ENCODE measurements at places on chromosomes 6 and 20.

- DNase-seq: no peak
Measured at GRCh38 chr6:48733581-48733980, 622.6 kb upstream of the PTCHD4 start.

DNA sequence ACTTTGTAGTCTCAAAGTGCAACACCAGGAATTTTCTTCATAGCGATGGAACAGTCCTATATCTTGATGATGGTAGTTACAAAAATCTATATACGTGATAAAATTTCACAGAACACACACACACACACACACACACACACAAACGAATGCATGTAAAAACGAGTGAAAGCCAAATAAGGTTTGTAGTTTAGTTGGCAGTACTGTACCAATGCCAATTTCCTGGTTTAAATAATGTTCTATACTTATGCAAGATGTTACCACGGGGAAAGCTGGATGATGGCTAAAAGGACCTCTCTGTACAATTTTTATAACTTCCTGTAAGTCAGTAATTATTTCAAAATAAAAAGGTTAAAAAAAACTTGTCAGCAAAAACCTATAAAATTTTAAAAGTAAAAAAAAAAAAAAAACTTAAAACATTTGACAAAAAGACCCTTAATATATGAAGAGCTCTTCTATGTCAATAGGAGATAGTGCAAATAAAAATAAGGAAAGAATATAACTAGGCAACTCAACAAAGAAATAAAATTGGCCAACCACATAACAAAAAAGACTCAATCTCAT is 37.6 kb downstream of the PDSS2 start:
- DNase-seq: no peak

DNA sequence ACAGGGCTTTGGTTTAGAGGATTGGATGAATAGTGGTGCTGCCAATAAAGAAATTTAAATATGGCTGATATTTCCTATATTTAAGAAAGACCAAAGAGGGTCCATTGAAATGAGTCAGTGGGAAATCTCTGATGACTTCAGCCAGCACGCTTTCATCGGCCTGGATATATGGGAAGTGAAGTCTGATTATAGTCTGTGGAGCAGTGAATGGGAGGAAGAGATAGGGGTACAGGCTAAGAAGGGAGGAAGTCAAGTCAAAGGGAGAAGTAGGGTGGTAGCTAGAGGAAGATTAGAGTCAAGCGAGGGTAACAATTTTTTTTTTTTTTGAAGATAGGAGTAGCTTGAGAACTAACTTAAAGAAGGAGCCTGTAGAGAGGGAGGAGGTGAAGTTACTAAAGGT is 22.7 kb downstream of the SLC16A10 start:
- peak; percentile 24 for DNase-seq

- DNase-seq: no peak
Measured at GRCh38 chr6:14671261-14671681, 553.7 kb downstream of the CD83 start.

GRCh38 chr6:109471105-109471810 is 11.8 kb downstream of the ZBTB24 start:
- DNase-seq: no peak

- DNase-seq: no peak
Measured at GRCh38 chr6:115582386-115582785, 478.3 kb downstream of the FRK start.

GRCh38 chr6:147604373-147604772 is 95.9 kb downstream of the SAMD5 start:
- no peak for DNase-seq

- no peak for DNase-seq
Measured at GRCh38 chr20:38055294-38055693, 21.7 kb downstream of the RPRD1B start.

GRCh38 chr6:15090145-15090579 is 155.7 kb upstream of the JARID2 start:
- no peak for DNase-seq

GRCh38 chr20:19327401-19327800 is 115.0 kb downstream of the SLC24A3 start:
- no peak for DNase-seq

- DNase-seq: no peak
Measured at GRCh38 chr20:40080041-40080652, 608.9 kb downstream of the MAFB start.

DNA sequence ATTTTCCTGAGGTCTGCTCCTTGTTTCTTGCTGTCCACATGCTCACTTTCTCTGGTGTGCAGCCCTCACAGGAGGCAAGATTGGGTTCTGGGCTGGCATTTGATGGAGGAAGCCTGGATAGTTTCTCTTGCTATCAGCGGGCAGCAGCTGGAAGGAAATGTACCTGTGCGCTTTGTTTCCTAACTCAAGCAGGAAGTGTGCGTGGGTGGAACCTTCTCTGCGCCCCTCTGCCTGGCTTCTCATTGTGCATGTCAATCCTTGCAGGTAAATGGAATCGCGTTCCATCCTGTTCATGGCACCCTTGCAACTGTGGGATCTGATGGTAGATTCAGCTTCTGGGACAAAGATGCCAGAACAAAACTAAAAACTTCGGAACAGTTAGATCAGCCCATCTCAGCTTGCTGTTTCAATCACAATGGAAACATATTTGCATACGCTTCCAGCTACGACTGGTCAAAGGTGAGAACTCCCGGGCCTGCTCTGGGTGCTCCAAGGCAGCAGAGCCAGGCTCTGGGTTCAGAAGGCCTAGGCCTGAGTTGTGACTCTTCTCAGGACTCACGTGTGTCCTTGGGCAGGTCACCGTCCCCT is 16.8 kb upstream of the RBM38 start:
- DNase-seq: no peak

DNA sequence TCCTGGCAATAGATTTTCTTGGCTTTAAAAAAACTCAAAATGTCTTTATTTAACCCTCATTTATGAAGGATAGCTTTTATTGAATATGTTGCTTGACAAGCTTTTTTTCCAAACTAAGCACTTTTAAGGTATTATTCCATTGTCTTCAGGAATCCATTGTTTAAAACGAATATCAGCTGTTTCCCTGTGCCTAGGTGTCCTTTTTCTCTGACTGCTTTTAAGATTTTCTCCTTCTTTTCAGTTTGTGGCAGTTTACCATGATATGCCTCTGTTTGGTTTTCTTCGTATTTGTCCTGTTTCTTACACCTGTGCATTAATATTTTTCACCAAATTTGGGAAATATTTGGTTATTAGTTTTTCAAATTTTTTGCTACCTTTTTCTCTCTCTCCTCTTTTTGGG is 68.4 kb downstream of the YTHDF1 start:
- no peak for DNase-seq

DNA sequence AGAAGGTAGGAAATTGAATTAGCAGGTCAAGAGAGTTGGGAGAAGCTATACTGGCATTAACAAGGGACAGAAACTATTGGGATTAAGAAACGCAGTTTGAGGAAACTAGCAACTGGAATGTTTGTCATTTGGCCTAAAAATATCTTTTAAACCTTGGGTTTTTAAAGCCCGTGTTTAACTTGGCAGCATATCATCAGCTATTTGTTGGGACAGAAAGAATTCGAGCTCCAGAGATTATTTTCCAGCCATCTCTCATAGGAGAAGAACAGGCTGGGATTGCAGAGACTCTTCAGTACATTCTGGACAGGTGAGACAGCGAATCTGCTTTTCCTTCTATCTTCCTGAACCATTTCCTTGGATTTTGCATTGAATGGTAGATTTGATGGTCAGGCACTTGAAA is 17.8 kb downstream of the ACTR5 start:
- DNase-seq: no peak

DNA sequence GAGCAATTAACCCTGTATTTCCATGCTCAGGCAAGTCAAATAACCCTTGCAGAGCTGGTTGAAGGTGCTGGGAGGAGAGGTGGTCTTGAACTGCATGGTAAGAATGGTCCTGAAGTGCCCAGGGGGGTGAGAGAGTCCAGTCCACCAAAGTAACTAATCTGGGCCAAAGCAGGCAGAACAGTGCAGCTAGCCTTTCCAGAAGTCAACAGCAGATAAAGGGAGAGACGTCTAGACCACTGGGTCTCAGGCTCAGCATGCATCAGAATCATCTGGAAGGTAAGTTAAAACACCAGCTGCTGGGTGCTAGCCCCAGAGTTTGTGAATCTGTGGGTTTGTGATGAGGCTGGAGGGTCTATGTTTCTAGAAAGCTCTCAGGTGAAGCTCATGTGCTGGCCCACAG is 232.3 kb upstream of the ECI2 start:
- DNase-seq: no peak

DNA sequence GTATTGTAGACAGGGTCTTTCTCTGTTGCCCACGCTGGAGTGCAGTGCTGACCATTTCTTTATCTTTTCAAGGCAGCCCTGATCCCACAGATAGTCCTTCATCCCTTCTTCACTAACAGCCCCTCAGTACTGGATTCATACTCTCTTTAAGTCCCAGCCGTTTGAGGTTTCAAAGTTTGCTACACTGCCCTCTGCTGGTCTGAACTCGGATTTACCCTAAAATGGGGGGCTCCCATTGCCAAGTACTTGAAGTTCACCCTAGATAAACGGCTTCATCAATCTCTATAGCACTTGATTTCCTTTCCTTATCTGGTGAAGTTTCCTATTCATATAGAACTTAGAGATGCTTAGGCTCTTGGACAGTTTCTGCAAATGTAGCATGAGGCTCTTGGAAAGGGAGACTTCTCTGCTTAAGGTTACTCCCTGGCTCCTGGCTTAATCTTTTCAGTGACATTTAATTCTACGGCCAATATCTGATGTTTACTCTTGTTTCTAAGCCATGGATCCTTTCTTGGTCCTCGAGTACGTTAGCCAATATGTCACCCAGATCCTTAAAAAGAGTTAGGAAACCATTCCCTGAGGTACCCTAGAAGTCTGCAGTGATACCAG is 21.4 kb upstream of the PREP start:
- DNase-seq: peak; percentile 82

GRCh38 chr6:121309768-121310469 is 24.4 kb downstream of the TBC1D32 start:
- no peak for DNase-seq

DNA sequence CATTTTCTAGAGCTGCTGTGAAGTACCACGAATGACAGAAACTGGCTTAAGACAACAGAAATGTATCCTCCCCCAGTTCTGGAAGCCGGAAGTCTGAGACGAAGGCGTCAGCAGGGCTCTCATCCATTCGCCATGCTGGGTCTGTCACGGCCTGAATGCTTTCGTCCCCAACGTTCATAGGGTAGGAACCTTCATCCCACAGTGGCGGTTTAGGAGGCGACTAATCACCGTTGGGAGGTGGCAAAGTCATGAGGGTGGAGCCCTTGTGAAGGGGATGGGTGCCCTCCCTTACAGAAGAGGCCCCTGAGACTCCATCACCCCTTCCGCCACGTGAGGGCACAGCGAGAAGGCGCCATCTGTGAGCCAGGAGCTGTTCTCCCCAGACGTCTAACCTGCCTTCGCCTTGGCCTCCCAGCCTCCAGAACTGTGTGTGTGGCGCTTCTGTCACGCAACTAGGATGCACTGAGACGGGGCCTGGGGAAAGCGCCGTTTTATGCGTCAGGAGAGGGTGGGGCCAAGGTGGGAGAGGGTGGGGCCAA is 250.3 kb downstream of the TTLL2 start:
- DNase-seq: no peak

GRCh38 chr20:18057101-18057993 is at the start of gene OVOL2:
Gene OVOL2, minus strand, starts transcription at chr20:18057916. Its CDS starts 282 bp downstream, at chr20:18057634.
- no peak for DNase-seq

- no peak for DNase-seq
Measured at GRCh38 chr20:45469336-45470261, at the start of gene WFDC2. Gene WFDC2, plus strand, starts transcription at chr20:45469753. Its CDS starts 29 bp downstream, at chr20:45469782.

DNA sequence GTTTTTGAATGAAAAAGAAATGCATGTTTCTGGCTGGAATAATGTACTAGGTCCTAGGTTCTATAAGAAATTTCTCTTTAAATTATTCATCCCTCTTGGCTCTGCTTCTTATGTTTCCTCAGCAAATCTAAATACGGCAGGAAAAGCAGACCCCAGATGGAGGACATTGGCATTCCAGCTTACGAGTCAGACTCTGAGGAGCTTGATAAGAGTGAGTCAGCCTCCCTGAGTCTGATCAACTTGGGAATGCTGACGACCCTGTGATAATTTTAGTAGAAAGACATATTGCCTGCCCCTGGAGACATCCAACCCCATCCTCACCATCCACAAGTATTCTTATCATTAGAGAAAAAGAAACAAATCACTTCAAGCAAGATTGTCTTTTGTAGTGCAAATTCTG is 509.7 kb upstream of the MARCKS start:
- no peak for DNase-seq

- peak; percentile 68 for DNase-seq
Measured at GRCh38 chr20:34824452-34824805, 1.0 kb downstream of the NCOA6 start.

DNA sequence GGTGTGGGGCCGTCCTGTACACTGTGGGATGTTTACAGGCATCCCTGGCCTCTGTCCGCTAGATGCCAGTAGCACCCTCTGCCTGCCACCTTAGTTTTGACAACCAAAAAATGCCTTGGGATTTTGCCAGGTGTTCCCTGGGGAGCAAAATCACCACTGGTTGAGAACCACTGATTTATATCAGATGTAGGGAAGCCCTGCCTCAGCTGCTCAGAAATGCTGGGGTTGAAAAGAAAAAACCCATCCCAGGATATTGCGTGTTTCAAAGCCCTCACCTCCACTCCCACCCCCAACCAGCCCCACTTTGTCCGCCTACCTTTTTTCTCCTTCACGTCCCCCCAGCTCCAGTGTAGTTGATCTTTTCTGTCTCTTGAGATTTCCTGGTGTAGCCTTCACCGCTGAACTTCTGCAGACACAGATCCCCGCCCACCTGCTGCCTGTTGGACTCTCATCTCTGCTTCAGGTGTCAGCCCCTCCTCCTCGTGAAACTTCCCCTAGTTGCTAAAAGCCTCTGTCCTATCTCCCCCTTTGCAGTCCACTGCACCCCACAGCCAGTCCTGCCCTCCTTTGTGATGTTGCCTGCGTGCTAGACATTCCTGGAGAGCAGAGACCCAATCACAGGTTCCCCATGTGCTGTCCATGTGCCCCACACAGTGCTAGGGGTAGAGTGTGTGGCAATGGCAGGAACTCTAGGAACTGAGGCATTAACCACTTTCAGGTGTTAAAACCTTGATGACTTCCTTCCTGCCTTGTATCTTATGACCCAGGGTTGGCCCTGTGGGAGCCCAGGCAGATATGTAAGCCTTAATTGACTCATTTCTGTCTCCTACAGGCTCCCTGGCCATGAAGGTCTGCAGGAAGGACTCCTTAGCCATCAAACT is 98.9 kb downstream of the TBC1D7 start:
- DNase-seq: no peak
